ENCODE measurements at places on chromosomes 12 and 14.

GRCh38 chr12:103114296-103115055 lies 157.0 kb downstream of the ASCL1 start:
- no peak for DNase-seq

- no peak for DNase-seq
Measured at GRCh38 chr12:43880547-43880946, 44.7 kb downstream of the TMEM117 start.

DNA sequence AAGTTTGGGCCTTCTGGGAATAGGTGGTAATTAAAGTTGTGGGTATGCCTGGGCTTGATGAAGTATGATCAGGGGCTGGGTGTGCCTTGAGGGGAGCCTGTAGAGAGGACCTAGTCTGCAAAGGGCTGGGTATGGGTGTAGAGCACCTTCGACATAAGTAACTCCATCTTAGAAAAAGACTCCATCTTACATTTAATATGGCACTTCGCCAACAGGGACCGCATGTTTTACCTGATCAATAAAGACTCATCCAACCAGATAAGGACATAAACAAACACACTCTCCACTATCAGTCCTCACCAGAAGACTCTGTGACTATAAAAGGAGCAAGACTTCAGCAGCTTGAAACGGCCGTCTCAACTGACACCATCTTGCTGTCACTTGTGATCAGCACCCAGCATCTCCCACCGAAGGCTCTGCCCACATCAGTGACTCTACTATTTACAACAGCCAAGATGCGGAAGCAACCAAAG lies 23.5 kb upstream of the GPR68 start:
- DNase-seq = no peak

DNA sequence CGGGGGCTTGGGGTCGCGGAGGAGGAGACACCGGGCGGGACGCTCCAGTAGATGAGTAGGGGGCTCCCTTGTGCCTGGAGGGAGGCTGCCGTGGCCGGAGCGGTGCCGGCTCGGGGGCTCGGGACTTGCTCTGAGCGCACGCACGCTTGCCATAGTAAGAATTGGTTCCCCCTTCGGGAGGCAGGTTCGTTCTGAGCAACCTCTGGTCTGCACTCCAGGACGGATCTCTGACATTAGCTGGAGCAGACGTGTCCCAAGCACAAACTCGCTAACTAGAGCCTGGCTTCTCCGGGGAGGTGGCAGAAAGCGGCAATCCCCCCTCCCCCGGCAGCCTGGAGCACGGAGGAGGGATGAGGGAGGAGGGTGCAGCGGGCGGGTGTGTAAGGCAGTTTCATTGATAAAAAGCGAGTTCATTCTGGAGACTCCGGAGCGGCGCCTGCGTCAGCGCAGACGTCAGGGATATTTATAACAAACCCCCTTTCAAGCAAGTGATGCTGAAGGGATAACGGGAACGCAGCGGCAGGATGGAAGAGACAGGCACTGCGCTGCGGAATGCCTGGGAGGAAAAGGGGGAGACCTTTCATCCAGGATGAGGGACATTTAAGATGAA lies 630 bp downstream of the FOS start:
- DNase-seq = peak; percentile 70

All from mesendoderm (in vitro differentiated cells).